ENCODE measurements at places on chromosomes 4 and X.

GRCh38 chrX:131264053-131264452, 25.1 kb downstream of the IGSF1 start:
- H3K27ac ChIP-seq: no peak overlapping the region
- H3K4me3 ChIP-seq: no peak overlapping the region
- no peaks in the 10 kb centered on the region for H3K36me3 ChIP-seq

DNA sequence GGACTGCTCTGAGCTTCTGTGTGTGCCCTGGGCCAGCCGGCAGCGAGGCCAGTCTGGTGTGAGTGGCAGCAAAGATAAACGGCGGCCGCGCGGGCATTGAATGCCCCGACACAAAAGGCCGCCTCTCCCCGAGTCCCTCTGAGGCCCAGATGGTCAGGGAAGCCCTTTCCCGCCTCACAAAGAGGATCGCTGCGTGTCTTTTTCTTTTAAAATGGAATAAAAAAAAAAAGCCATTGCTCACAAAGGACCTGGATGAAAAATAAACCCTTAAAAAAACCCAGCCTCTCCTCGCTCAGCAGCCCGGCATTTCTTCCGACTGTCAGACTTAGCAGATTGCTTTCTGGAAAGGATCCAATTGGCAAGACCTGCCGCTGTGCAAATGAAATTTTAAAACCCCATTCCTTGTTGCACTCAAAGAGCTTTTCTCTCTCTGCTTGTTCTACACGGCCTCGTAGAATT, 578.7 kb downstream of the BCOR start:
- no peak for DNase-seq
- no peaks in the 10 kb centered on the region for H3K4me1 ChIP-seq
- no peaks in the 10 kb centered on the region for H3K36me3 ChIP-seq
- H3K27me3 ChIP-seq: no peaks in the 10 kb centered on the region

- H3K4me1 ChIP-seq: no peaks in the 10 kb centered on the region
- H3K36me3 ChIP-seq: no peaks in the 10 kb centered on the region
- H3K27me3 ChIP-seq: peaks cover 3% of the 10 kb centered on the region
Measured at GRCh38 chrX:124335598-124335997, 3.1 kb downstream of the TEX13D start.

DNA sequence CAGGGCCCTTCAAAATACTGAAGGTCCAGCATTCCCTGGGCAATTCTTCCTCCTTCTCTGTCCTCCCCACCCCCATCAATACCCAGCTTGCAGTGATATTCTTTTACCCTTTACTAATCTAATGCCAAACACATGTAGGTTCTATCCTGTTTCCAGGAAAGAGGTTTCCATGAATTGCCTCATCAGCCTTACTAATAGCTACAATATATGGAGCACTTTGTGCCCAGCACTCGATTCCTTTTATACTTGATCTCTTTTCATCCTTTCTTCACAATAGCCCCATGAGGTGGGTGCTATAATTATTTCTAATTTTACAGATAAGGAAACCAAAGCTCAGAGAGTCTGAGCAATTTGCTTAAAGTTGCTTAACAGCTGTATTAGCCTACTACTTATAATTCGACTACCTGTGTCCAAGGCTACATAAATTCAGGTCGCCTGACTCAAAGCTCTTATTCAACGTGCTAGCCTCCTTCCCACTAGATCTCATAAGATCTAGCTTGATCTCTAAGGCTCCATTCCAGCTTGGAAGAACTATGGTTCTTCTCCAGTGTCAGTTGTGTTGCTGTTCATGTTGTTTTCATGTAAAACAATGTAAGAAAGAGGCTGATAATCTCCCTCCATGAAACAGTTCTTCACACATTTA, 229.6 kb upstream of the PGRMC2 start:
- peak overlapping the region; percentile 79 for H3K27ac ChIP-seq
- no peak overlapping the region for H3K4me3 ChIP-seq
- DNase-seq: no peak
- H3K4me1 ChIP-seq: peaks cover 28% of the 10 kb centered on the region

GRCh38 chr4:42638993-42639392, 17.9 kb downstream of the ATP8A1 start:
- DNase-seq: no peak
- H3K4me3 ChIP-seq: no peak overlapping the region
- H3K27me3 ChIP-seq: peaks cover 2% of the 10 kb centered on the region

DNA sequence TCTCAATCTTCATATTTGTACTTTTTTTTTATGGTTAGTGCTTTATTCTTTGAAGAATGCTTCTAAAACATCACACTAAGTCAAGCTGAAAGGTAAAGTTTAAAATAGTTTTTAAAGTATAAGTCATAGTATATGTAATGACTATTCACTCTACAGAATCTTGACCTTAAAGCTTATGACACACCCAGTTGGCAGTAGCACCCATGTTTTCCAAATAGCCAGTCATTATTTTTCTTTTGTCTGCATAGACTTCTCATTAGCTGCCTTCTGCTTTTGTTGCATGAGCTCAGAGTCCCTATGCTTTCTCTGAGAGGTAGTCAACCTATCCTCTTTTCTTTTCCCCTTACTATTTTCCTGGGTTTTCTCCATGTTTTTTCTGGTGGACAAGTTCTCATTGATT, 231.5 kb downstream of the PCDH18 start:
- no peak overlapping the region for H3K4me3 ChIP-seq
- no peaks in the 10 kb centered on the region for H3K36me3 ChIP-seq
- no peaks in the 10 kb centered on the region for H3K4me1 ChIP-seq
- H3K27ac ChIP-seq: no peak overlapping the region

- H3K36me3 ChIP-seq: peaks cover 4% of the 10 kb centered on the region
- DNase-seq: peak; percentile 3
- peak overlapping the region; percentile 91 for H3K4me3 ChIP-seq
- peaks cover 8% of the 10 kb centered on the region for H3K27me3 ChIP-seq
Measured at GRCh38 chrX:143634309-143634662, 1.6 kb downstream of the SLITRK4 start.

DNA sequence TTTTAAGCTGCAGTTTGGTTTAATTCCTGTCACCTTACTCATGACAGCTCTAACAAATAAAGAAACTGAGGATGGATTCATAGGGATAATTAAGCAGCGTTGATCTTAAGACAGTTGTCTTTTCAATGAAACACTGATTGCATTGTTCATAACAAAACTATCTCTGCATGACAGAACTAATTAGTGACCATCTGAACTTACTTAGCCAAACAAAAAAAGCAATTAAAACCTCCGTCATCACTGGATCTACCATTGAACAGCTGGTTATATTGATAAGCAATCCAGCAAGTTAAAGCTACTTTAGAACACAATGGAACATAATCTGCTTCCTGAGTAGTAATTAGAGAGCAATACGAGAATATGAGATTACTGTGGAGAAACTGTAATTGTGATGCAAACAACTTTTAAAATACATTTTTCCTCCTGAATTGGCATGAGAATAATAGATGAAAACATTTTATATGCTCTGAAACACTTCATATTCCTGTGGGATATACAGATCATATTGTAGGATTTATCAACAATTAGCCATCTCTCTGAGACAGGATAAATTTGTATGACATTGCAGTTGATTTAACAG, 2576.8 kb downstream of the PCDH7 start:
- H3K4me1 ChIP-seq: peaks cover 8% of the 10 kb centered on the region
- no peak overlapping the region for H3K27ac ChIP-seq
- no peak for DNase-seq
- H3K4me3 ChIP-seq: no peak overlapping the region
- no peaks in the 10 kb centered on the region for H3K27me3 ChIP-seq
- no peaks in the 10 kb centered on the region for H3K36me3 ChIP-seq

DNA sequence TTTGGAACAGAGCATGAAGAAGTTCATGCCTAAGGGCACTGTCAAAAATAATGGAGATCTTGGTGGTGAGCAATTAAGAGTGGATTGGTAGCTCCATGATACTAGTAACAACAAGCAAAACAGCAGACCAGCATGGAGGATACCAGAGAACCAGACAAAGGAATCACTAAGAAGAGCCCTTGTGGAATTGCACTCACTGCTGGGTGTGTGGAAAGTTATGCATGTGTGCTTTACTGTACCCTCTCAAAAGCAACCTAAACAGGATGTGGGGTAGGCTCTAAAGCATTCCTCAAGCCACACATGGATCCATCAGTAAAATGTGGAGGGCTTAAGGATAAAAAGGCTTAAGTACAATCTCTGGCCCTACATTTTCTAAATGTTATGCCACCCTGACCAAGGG, 69.5 kb downstream of the AR start:
- no peaks in the 10 kb centered on the region for H3K27me3 ChIP-seq
- H3K4me1 ChIP-seq: no peaks in the 10 kb centered on the region
- no peak overlapping the region for H3K4me3 ChIP-seq
- no peaks in the 10 kb centered on the region for H3K36me3 ChIP-seq
- no peak for DNase-seq
- no peak overlapping the region for H3K27ac ChIP-seq

DNA sequence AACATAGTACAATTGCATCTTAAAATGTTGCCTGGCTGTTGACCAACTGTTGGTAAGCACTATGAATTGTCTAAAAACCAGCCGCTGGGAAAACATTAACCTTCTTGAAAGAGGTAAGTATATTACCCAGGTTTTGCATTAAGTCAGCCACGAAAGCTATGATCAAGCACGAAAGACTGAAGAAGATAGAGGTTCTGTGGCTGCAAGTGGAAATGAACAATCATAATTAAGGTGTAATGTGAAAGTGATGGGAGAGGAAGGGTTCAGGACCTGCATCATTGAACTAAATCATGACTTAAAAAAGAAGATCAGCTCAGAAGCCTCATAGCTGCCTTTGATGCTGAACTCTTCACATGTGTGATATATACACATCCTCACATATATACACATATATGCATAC, 341.0 kb downstream of the NR3C2 start:
- H3K36me3 ChIP-seq: no peaks in the 10 kb centered on the region
- H3K4me1 ChIP-seq: no peaks in the 10 kb centered on the region
- H3K27ac ChIP-seq: no peak overlapping the region
- no peak overlapping the region for H3K4me3 ChIP-seq

DNA sequence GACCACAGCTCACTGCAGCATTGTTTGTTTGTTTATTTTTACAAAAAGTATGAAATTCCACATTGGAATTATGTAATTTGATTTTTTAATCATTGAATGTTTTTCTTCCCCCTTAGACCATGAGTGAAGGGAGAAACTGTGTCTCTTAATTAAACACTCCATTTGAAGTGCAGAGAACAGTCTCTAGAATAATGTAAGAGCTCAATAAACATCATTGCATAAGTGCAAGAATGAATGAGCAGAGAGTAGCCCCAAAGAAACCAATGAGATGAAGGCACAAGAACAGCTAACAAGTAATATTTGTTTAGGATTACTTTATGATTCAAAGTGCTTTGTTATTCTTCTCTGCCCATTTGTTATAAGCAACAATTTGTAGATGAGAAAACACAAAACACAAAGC, 921.3 kb upstream of the LCORL start:
- no peaks in the 10 kb centered on the region for H3K36me3 ChIP-seq
- no peaks in the 10 kb centered on the region for H3K27me3 ChIP-seq
- no peak overlapping the region for H3K27ac ChIP-seq
- H3K4me3 ChIP-seq: no peak overlapping the region
- DNase-seq: no peak

- H3K4me3 ChIP-seq: no peak overlapping the region
- no peaks in the 10 kb centered on the region for H3K4me1 ChIP-seq
- no peak overlapping the region for H3K27ac ChIP-seq
- no peak for DNase-seq
- peaks cover 1% of the 10 kb centered on the region for H3K27me3 ChIP-seq
Measured at GRCh38 chr4:81790477-81790876, 318.8 kb upstream of the RASGEF1B start.

DNA sequence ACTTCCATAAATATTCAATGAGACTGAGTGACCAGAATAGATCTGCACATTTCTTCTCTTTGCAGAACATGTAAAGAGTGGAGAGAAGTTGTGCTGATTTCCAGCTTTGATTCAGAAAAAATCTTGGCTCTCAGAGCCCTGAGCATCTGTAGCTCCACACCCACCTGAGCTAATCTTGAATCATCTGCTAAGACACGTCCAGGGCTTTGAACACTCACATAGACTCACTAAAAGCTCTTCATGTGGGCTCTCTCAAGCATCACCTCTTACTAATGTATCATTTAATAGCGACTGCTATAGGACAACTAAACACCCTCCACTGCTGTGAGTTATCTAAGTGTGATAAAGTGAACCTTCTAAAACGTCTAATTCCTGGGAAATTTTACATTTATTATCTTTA, 147.7 kb upstream of the GRIA3 start:
- no peaks in the 10 kb centered on the region for H3K4me1 ChIP-seq
- no peaks in the 10 kb centered on the region for H3K27me3 ChIP-seq
- H3K27ac ChIP-seq: no peak overlapping the region
- DNase-seq: no peak

DNA sequence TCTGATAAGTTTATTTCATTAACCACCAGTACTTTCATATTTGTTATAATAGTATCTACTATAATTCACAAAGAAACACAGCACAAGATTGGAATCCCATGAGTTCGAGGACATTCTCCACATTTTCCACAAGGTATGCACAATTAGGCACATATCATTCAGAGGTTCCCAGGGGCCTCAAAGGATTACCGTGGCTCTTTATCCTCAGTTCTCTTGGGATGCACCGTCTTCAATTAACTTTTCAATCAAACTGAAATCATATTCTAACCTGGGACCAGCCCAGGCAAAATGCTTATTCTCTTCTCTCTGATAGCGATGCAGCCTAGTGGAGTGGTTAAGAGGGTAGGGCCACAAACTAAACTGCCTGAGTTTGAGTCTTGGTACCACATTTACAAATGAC, 242.6 kb upstream of the RASGEF1B start:
- H3K27me3 ChIP-seq: no peaks in the 10 kb centered on the region
- H3K36me3 ChIP-seq: no peaks in the 10 kb centered on the region
- H3K4me1 ChIP-seq: peaks cover 10% of the 10 kb centered on the region

- H3K36me3 ChIP-seq: peaks cover 6% of the 10 kb centered on the region
- no peaks in the 10 kb centered on the region for H3K27me3 ChIP-seq
Measured at GRCh38 chrX:129593137-129593536, 53.1 kb downstream of the OCRL start.

GRCh38 chr4:86401826-86402225, 42.0 kb upstream of the MAPK10 start:
- no peak for DNase-seq
- H3K4me1 ChIP-seq: no peaks in the 10 kb centered on the region
- H3K4me3 ChIP-seq: no peak overlapping the region

GRCh38 chr4:25915353-25915705, 1.3 kb downstream of the SMIM20 start:
- no peak overlapping the region for H3K27ac ChIP-seq
- peak overlapping the region; percentile 79 for H3K4me3 ChIP-seq
- peaks cover 16% of the 10 kb centered on the region for H3K27me3 ChIP-seq
- peaks cover 4% of the 10 kb centered on the region for H3K36me3 ChIP-seq

- H3K27ac ChIP-seq: no peak overlapping the region
- H3K27me3 ChIP-seq: no peaks in the 10 kb centered on the region
- peaks cover 5% of the 10 kb centered on the region for H3K36me3 ChIP-seq
- H3K4me3 ChIP-seq: no peak overlapping the region
- DNase-seq: no peak
Measured at GRCh38 chrX:94655180-94655579, 981.2 kb downstream of the FAM133A start.

GRCh38 chrX:1451251-1451660, 1.5 kb downstream of the ASMTL start:
- H3K36me3 ChIP-seq: peaks cover 36% of the 10 kb centered on the region
- H3K27me3 ChIP-seq: peaks cover 18% of the 10 kb centered on the region
- H3K27ac ChIP-seq: no peak overlapping the region
- no peak for DNase-seq
- no peak overlapping the region for H3K4me3 ChIP-seq

GRCh38 chr4:112560084-112560483, 44.1 kb upstream of the NEUROG2 start:
- no peak for DNase-seq
- no peaks in the 10 kb centered on the region for H3K36me3 ChIP-seq
- no peak overlapping the region for H3K4me3 ChIP-seq
- no peak overlapping the region for H3K27ac ChIP-seq
- peaks cover 6% of the 10 kb centered on the region for H3K4me1 ChIP-seq

GRCh38 chr4:119152741-119153140, 17.1 kb downstream of the MYOZ2 start:
- no peak overlapping the region for H3K27ac ChIP-seq
- no peak for DNase-seq
- no peaks in the 10 kb centered on the region for H3K27me3 ChIP-seq
- no peak overlapping the region for H3K4me3 ChIP-seq
- peaks cover 7% of the 10 kb centered on the region for H3K4me1 ChIP-seq
- no peaks in the 10 kb centered on the region for H3K36me3 ChIP-seq
